ENCODE measurements at places on chromosomes 16 and 17. TPM values are rescaled to one million over a fixed set of nuclear protein-coding genes. Genes with fewer than 3 reads are reported as not detected.

- DNase-seq = no peak
These were observed 1.1 kb upstream of the ADGRG1 start for GRCh38 chr16:57627184-57627871.

The SLC47A1 gene
- total RNA-seq = 0.53 TPM

The KRT28 gene
- total RNA-seq = not detected

DNA sequence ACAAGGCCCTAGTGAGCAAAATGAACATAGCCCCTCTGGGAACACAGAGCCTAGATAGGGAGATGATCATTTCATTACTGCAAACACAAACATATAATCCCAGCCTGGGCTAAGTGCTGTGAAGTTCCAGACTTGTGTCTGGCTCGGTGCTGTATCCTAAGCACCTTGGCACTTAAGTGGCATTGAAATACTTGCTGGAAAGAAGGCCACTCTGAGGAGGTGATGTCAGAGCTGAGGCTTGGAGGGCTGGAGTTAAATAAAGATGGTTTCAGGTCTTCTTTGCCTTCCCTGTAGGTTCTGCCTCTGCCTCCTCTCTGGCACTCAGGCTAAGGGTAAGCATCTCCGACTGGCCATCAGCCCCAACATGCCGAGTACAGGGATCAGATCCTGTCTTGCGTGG lies 2.4 kb upstream of the CACNA1G start:
- no peak for DNase-seq

DNA sequence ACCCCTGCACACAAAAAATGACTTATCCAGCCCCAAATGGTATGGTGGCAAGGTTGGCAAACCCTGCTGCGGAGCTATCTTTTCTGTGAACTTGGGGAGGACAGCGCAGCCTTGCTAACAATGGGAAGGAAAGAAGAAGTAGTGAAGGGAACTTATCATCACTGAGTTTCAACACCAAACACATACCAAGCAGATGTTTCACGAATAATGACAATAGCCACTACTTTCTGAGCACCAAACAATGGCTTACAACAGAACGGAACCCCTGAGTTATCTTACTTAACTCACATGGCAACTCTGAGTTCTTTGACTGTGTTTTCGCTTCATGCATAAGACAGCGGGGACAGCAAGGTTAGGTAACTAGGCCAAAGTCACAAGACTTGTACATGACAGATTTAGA lies 148.9 kb downstream of the XYLT1 start:
- no peak for DNase-seq

- no peak for DNase-seq
These were observed 488 bp downstream of the TFAP4 start for GRCh38 chr16:4272114-4272956.

The ASGR1 gene
- total RNA-seq = 1.7 TPM

GRCh38 chr16:56965149-56966092 lies 3.7 kb downstream of the CETP start:
- DNase-seq = no peak

- DNase-seq = no peak
These were observed at the start of gene GFAP for GRCh38 chr17:44915321-44915726. GFAP (minus strand) TSS chr17:44915500; CDS start chr17:44915486, 14 bp downstream.

The BCO1 gene
- total RNA-seq = 0.11 TPM

The ZKSCAN2 gene
- 6.8 TPM for total RNA-seq

- no peak for DNase-seq
These were observed 141.7 kb downstream of the CDK5R1 start for GRCh38 chr17:32628271-32629044.

DNA sequence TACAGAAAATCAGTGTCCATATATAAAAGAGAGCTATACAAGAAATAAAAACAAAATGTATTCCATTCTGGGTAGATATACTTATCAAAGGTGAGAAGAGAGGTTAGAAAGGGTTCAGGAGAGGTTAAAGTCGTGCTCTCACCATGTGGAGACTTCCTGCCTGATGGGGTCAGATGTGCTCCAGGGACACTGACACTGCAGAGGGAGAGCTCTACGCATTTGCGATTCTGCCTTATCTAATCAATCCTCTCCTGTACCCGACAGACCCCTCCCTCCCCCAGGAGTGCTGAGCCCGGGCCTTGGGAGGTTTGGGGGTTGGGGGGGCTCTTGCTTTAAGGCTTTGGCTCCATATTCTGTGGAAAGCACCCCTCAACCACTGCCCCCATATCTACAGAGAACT lies 16.6 kb upstream of the SLC5A11 start:
- DNase-seq = no peak

The TRAF7 gene
- 21.9 TPM for total RNA-seq

The DBF4B gene
- 7.1 TPM for total RNA-seq

The APPBP2 gene
- 88.7 TPM for total RNA-seq

DNA sequence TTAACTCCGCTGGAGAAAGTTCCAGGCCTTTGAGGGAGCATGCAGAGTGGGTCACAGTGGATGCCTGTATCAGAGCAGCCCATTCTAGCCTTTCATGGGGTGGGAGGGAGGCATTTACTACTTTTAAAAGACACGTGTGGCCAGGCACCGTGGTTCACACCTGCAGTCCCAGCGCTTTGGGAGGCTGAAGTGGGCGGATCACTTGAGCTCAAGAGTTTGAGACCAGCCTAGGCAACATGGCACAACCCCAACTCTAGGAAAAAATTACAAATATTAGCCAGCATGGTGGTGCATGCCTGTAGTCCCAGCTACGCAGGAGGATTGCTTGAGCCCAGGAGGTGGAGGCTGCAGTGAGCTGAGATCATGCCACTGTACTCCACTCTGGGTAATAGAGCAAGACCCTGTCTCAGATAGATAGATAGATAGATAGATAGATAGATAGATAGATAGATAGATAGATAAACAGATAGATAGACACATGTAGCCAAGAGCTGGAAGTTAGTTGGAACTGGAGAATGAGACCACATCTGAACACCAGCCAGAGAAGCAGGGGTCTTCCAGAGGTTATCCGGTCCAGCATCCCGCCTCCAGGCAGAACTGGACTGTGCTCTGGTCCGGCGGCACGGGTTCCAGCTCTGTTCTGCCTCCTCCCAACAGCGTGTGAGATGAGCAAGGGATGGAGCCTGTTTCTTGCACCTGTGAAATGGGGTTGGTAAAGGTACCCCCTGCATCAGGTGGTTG lies 3.6 kb downstream of the ADCY7 start:
- no peak for DNase-seq

The RRAD gene
- 7.0 TPM for total RNA-seq

DNA sequence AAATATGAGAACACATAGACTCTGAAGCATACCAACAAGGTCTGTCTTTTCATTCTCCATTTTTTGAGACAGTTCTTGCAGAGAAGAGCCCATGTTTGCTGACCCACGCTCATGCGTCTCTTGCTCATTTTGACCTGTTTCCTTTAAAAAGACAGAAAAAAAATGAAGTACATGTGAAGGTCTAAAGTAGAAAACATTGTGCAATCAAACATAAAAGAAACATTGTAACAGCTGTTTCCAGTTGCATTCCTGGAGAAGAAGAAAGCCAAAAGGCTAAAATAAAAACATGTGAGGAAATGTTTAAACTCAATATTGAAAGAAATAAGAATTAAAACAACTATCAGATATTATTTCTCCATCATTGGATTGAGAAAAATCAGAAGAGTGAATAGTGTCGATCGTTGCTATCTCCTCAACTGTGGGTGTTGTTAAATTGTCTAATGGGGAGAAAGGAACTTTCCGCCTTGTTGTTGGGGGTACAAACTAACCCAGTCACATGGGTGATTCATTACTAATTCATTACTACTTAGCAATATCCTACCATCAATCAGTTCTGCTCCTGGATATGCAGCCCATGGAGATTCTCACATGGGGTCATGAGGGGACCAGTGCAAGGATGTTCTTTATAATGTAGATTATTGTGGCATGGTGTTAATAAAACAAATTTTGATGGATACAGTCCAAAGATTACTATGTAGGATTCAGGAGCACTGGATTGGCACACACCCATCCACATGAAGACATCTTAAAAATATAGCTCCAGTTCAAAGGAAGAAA lies 9.5 kb downstream of the ABCA9 start:
- no peak for DNase-seq

- DNase-seq = no peak
These were observed 16.7 kb downstream of the CCDC40 start for GRCh38 chr17:80053102-80053501.

- DNase-seq = no peak
These were observed 84.1 kb downstream of the TAOK1 start for GRCh38 chr17:29474297-29474696.

GRCh38 chr17:32943206-32943605 lies 15.3 kb downstream of the TMEM98 start:
- no peak for DNase-seq

GRCh38 chr16:68227183-68227793 lies 8.6 kb downstream of the ESRP2 start:
- no peak for DNase-seq

- no peak for DNase-seq
These were observed 21.4 kb downstream of the ZC3H18 start for GRCh38 chr16:88591577-88592021.

- no peak for DNase-seq
These were observed 816.2 kb downstream of the CDH11 start for GRCh38 chr16:64305663-64306062.

The TM4SF5 gene
- total RNA-seq = not detected

The C17orf67 gene
- 2.2 TPM for total RNA-seq

- no peak for DNase-seq
These were observed 11.2 kb upstream of the PLEKHG4 start for GRCh38 chr16:67268136-67268579.

- no peak for DNase-seq
These were observed 50.8 kb downstream of the TBC1D16 start for GRCh38 chr17:79984877-79985276.

DNA sequence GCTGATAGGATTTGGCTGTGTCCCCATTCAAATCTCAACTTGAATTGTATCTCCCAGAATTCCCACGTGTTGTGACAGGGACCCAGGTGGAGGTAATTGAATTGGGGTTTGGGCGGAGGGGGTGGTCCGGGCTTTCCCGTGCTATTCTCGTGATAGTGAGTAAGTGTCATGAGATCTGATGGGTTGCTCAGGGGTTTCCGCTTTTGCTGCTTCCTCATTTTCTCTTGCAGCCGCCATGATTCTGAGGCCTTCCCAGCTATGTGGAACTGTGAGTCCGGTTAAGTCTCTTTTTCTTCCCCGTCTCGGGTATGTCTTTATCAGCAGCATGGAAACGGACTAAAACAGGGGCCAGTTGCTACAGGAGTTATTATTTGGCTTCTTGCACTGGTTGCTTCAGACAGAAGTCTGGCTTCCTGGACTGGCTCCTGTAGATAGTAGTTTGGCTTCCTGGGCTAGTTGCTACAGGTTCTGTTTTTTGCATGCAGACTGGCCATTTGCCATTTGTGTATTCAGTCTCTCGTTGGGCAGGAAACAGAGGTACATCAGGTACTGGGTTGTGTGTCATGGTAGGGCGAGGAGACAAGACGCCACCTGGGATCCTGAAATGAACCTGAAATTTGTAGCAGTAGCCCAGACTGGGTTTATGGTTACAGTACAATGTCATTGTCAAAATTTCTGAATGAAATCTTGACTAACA lies 32.6 kb downstream of the CNTNAP4 start:
- DNase-seq = no peak

- no peak for DNase-seq
These were observed 13.2 kb downstream of the IL34 start for GRCh38 chr16:70659546-70659945.

DNA sequence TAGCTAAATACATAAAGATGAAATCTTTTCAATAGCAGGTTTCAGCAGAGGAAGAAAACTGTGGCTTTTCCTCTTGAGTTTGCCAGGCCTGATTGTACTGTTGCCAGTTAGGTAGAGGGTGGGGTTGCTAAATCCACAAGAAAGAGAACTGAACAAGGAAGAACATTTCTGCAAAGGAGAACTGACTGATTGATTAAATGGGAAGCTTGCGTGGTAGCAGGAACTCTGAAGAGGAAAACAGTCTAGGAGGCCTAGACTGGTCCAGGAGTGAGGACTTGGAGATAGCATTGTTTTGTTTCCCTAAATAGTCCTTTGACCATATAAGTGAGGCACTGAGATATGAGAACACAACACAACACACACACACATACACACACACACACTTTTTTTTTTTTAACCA lies 18.8 kb downstream of the LRRC36 start:
- DNase-seq = no peak

GRCh38 chr17:79035686-79036085 lies 11.7 kb downstream of the C1QTNF1 start:
- no peak for DNase-seq

DNA sequence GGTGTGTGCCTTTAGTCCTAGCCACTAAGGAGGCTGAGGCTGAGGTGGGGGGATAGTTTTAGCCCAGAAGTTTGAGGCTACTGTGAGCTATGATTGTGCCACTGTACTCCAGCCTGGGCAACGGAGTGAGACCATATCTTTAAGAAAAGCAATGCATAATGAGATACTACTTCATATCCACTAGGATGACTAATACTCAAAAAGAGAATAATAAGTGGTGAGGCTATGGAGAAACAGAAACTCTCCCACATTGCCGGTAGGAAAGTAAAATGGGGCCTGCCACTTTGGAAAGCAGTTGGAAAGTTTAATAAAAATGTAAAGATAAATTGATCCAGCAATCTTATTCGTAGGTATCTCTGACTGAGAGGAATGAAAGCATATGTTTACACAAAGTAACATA lies 4.6 kb upstream of the NPIPB2 start:
- no peak for DNase-seq

- no peak for DNase-seq
These were observed 47.5 kb upstream of the PHOSPHO1 start for GRCh38 chr17:49278076-49278475.

DNA sequence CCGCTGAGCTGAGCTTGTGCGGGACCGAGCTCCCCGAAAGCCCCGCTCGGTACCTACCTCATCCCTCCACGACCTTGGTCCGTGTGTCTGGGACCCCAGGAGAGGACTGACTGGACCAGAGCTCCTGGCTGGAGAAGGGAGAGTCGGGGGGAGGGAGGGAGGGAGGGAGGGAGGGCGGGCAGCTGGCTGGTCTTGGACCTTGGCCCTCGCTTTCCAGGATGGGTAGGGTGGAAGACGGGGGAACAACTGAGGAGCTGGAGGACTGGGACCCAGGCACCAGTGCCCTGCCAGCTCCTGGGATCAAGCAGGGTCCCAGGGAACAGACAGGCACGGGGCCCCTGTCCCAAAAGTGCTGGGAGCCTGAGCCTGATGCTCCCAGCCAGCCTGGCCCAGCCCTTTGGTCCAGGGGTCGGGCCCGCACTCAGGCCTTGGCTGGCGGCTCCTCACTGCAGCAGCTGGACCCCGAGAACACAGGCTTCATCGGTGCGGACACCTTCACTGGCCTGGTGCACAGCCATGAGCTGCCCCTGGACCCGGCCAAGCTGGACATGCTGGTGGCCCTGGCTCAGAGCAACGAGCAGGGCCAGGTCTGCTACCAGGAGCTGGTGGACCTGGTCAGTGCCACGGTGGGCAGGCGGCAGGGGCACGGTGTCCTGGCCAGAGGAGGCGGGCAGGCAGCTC lies 553 bp downstream of the RHBDL1 start:
- DNase-seq = no peak

DNA sequence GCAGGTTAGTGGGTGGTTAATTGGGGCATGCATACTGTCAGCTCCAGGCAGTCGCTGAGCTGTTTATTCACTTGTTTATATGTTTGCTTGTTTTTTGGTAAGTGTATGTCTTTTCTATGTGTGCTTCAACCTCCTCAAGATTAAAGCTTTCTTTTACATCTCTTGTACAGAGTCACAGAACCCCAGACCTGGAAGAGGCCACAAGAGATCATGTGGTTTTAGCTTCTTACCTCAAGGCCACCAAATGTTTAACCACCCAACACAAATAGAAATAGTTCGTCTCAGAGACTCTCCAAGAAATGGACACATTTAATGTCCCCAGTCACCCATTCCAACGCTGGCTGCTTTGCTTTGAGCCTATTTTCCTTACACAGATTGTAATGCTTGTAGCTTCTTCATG lies 11.8 kb upstream of the TMEM98 start:
- DNase-seq = no peak
